Naive thymus-derived CD8-positive, alpha-beta T cell (primary cell): ENCODE measurements at places on chromosomes 7 and 10. TPM values are rescaled to one million over a fixed set of nuclear protein-coding genes. Genes with fewer than 3 reads are reported as not detected.

DNA sequence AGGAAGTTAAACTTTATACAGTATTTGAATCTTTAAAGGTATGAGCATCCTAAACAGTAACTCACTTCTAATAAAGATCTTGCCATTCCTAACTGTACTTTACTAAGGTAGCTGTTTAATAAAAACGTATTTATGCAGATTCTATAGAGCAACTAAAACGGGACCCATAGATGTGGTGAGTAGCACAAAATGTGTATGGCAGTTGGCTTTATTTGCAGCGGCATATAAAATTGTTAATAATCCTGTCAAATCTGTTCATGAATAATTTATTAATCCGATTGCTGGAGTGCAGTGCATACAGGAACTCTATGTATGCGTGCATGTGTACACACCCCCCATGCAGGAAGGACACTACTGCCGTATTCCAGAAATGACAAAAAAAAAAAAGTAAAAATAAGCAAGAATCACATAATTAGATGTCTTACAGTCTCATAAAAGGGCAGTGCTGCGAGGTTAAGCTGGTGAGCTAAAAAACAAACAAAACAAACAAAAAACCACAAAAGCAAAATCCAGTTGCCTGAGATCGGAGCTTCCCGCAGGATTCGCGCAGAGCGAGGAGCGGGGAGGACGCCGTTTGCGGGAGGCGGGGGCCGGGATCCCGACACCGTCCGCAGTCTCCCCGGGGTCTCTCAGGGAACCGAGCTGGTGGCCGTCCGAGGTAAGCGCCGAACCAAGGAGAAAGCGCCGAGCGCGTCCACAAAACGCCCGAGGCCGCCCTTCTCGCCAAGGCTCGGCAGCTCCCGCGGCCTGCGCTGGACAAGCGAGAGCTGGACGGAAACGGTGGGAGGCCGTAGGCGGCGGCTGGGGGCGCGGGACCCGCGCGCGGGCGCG lies 518 bp upstream of the COMMD3 start:
- peak overlapping the region; percentile 97 for H3K4me3 ChIP-seq
- H3K4me1 ChIP-seq, result peaks cover 14% of the 10 kb centered on the region
- DNase-seq, result no peak
- peak overlapping the region; percentile 94 for H3K27ac ChIP-seq
- H3K27me3 ChIP-seq, result peaks cover 14% of the 10 kb centered on the region

GRCh38 chr10:132540456-132540855 lies 2.9 kb downstream of the INPP5A start:
- H3K27me3 ChIP-seq, result no peaks in the 10 kb centered on the region
- peak overlapping the region; percentile 94 for H3K27ac ChIP-seq
- no peak for DNase-seq
- peaks cover 69% of the 10 kb centered on the region for H3K4me1 ChIP-seq

GRCh38 chr10:30630571-30630970 lies 1.0 kb upstream of the LYZL2 start:
- H3K27ac ChIP-seq, result no peak overlapping the region
- H3K27me3 ChIP-seq, result peaks cover 23% of the 10 kb centered on the region
- H3K36me3 ChIP-seq, result no peaks in the 10 kb centered on the region

ZNF716 gene
- not detected for total RNA-seq

DNA sequence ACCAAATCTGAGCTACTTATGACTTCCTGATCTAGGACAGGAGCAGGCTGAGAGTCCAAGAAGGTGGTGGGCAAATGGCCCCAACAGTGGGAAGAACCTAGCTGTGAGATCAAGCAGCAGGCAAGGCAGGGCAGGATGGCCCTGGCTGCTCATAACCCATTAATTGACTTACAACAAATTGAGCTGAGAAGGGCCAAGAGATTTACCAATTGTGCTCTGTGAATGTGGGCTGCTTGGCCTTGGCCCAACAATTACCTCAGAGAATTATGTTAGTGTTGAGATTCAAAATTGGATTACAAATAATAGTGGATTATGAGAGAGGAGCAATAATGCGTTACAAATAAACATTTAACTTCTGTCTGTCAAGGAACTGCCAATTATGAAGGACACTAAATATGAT lies 956.5 kb downstream of the KCNMA1 start:
- H3K36me3 ChIP-seq, result no peaks in the 10 kb centered on the region
- no peak for DNase-seq
- H3K27ac ChIP-seq, result no peak overlapping the region
- H3K4me3 ChIP-seq, result no peak overlapping the region
- H3K4me1 ChIP-seq, result no peaks in the 10 kb centered on the region

CNPY1 gene
- not detected for total RNA-seq

FXYD4 gene
- total RNA-seq, result not detected
